ENCODE measurements at places on chromosomes 12 and 14.

- no peak for DNase-seq
Observed at GRCh38 chr12:5996459-5996858, 51.4 kb upstream of the ANO2 start.

DNA sequence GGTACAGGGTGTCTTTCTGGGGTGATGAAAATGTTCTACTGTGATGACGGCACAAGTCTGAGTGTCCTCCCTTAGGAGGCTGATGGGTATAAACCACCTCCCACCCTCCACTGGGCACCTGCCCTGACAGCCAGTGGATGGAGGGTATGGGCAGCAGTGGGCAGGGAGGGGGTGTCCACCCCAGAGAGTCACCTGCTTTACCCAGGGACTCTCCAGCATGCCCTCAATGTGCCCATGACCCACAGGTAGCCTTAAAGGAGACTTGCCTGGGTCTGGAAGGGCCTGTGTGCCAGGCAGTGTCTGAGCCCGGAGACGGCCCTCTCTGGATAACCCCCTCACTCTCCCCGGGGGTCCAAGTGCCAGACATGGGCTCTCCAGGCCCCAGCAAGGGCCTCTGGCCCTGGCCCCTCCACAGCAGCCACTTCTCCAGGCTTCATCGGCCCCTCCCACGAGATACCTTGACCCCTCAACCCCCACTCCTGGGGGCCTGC is 38.8 kb downstream of the CCNK start:
- no peak for DNase-seq

- DNase-seq, result no peak
Observed at GRCh38 chr14:31568671-31569070, 7.5 kb downstream of the NUBPL start.

DNA sequence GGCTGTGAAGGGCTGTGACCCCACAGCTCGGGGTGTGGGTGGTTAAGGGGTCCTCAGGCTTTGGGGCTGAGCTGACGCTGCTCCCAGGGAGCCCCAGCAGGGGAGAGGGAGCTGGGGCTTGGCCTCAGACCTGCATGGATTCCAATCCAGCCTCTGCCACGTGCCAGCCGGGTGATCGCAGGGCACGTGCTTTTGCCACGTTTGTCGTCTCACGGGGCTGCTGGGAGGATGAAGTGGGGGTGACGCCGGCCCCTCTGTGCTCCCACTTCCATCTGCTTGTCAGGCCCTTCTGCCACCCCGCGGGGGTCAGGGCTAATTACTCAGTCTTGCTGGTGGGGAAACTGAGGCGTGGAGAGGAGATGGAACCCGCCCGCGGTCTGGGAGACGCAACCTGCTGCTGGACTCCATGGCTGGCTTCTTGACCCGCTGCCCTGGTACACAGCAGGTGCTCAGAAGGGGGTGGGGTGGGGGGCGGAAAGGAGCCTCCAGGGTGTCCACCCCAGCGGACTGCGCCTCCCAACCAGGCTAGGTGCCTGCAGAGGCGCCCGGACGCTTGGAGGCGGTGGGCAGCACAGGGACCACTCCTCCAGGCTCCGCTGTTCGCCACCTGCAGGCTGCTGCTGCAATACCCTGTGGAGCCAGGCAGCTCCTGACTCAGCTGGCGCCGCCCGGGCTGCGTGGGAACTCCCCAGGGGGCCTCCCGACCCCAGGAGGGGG is 36.4 kb upstream of the PRIMA1 start:
- no peak for DNase-seq

Data from activated CD8-positive, alpha-beta T cell treated with anti-CD3 and anti-CD28 coated beads, Interleukin-2, amount 10 ng/mL, durations not matched to agents 7 days and 5 days (primary cell).